ENCODE measurements at places on chromosomes 2 and 18. TPM values are rescaled to one million over a fixed set of nuclear protein-coding genes. Genes with fewer than 3 reads are reported as not detected.

- no peaks in the 10 kb centered on the region for H3K27me3 ChIP-seq
- no peak overlapping the region for H3K4me3 ChIP-seq
- H3K4me1 ChIP-seq, result peaks cover 48% of the 10 kb centered on the region
- H3K27ac ChIP-seq, result no peak overlapping the region
Observed at GRCh38 chr2:105813405-105813804, 68.7 kb downstream of the NCK2 start.

DNA sequence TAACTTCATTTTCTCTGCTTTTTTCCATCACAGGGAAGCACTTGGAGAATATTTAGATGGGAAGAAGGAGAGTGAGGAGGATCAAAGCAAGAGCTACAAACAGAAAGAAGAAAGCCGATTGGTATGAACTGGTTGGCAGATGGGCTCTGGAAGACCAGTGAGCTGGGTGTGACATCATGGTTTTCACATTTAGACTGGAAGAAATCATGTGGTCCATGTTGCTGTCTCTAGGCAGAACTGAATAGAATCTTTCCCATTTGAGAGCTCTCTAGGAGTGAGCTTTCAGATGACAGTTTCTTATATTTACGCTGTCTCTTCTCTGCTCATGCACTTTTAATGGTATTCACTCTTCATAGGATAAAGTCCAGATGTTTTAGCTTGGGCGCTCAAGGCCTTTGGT is 12.6 kb downstream of the DRC1 start:
- H3K36me3 ChIP-seq, result no peaks in the 10 kb centered on the region
- no peak for DNase-seq
- peaks cover 10% of the 10 kb centered on the region for H3K27me3 ChIP-seq
- H3K4me1 ChIP-seq, result peaks cover 13% of the 10 kb centered on the region

- H3K27me3 ChIP-seq, result no peaks in the 10 kb centered on the region
- peaks cover 14% of the 10 kb centered on the region for H3K36me3 ChIP-seq
- no peak overlapping the region for H3K4me3 ChIP-seq
- H3K4me1 ChIP-seq, result peaks cover 67% of the 10 kb centered on the region
- no peak for DNase-seq
Observed at GRCh38 chr2:9652898-9653479, 22.2 kb upstream of the YWHAQ start.

The RNU2-63P gene
- total RNA-seq, result 14.6 TPM

The ELOA2 gene
- not detected for total RNA-seq

The MAP3K19 gene
- not detected for total RNA-seq

- no peak for DNase-seq
- no peak overlapping the region for H3K27ac ChIP-seq
- no peaks in the 10 kb centered on the region for H3K36me3 ChIP-seq
- no peaks in the 10 kb centered on the region for H3K27me3 ChIP-seq
- no peaks in the 10 kb centered on the region for H3K4me1 ChIP-seq
Observed at GRCh38 chr2:217666338-217666737, 336.5 kb downstream of the TNS1 start.

The IL36A gene
- not detected for total RNA-seq

The PFN4 gene
- total RNA-seq, result not detected

GRCh38 chr18:63244607-63245006 is 75.0 kb downstream of the BCL2 start:
- no peak overlapping the region for H3K4me3 ChIP-seq
- no peaks in the 10 kb centered on the region for H3K27me3 ChIP-seq
- no peak overlapping the region for H3K27ac ChIP-seq
- DNase-seq, result no peak
- peaks cover 40% of the 10 kb centered on the region for H3K4me1 ChIP-seq

The PASK gene
- total RNA-seq, result 58.9 TPM

DNA sequence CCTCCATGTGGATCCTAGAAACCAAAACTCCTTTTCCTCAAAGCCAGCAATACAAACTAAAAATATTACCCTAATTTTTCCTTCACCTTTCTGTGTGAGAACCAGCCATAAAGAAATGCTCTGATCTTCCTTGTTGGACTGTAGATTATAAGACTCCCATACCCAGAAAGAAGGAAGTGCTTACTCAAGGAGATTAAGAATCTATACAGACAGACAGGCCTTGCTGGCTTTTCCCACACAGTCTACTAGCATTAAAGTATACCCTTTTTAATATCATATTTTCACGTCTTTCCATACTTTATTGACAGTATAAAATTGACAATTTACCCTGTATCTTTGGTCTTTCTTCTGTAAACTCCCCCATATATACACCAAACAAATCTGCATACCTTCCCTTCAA is 139.0 kb downstream of the GULP1 start:
- H3K27ac ChIP-seq, result no peak overlapping the region
- no peak for DNase-seq
- H3K4me3 ChIP-seq, result no peak overlapping the region
- H3K4me1 ChIP-seq, result no peaks in the 10 kb centered on the region

DNA sequence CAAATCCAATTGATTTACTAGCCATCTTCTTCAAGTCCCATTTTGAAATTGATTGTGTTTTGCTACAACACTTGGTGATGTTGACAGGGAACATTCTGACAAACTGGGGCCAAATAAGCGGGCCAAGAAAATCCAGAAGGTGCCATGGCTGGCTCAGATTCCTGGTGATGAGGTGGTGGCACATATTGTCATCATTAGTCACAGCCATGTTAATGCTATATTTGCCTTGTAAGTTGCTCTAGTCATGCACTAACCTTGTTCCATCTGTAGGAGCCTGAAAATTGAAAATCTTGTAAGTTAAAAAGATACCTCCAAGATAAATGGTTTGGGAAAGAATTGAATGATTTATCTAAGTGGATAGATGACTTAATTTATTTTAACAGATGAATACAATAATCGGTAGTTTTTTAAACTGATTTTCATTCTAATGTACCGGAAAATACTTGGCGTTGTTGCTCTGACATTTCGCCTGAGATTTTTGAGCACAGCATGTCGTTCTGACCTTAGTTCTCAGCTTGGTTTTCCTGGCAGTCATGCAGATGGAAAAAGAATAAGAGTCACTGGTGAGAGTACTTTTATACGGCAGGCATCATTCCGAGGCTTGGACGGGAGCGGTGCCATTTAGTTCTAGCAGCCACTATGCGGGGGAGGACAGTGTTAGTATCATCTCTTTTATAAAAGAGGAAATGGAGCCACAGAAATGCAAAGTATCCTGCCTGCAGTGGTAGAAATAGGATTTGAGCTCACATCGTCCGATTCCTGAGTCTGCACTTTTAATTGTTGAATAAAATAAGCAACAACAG is 133.9 kb downstream of the ZNF532 start:
- no peak overlapping the region for H3K27ac ChIP-seq
- H3K36me3 ChIP-seq, result no peaks in the 10 kb centered on the region
- peaks cover 1% of the 10 kb centered on the region for H3K27me3 ChIP-seq
- H3K4me3 ChIP-seq, result no peak overlapping the region

GRCh38 chr2:211141646-211142045 is 585.2 kb downstream of the CPS1 start:
- H3K4me3 ChIP-seq, result no peak overlapping the region
- DNase-seq, result no peak
- no peak overlapping the region for H3K27ac ChIP-seq

The MAL gene
- 210 TPM for total RNA-seq

DNA sequence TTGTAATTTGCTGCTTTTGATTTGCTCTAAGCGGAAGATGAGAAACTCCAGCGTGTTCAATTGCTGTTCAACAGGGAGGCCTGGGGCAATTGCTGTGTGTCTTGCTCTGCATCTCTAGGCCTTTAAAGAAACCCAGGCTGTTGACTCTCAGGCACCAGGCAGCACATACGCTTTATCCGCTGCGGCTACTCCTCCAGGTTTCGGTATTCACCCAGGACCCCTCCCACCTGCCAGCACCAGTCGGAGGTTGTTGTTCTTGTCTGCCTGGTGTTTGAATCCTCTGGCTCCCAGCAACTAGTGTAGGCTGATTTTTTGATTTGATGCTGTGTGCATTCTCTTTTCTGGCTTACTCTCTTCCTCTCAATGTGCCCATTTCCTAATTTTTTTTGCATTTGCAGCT is 383.1 kb downstream of the TSN start:
- H3K27me3 ChIP-seq, result peaks cover 5% of the 10 kb centered on the region
- peaks cover 2% of the 10 kb centered on the region for H3K4me1 ChIP-seq
- DNase-seq, result no peak
- H3K4me3 ChIP-seq, result no peak overlapping the region
- H3K27ac ChIP-seq, result no peak overlapping the region
- no peaks in the 10 kb centered on the region for H3K36me3 ChIP-seq

The CRYGC gene
- not detected for total RNA-seq

DNA sequence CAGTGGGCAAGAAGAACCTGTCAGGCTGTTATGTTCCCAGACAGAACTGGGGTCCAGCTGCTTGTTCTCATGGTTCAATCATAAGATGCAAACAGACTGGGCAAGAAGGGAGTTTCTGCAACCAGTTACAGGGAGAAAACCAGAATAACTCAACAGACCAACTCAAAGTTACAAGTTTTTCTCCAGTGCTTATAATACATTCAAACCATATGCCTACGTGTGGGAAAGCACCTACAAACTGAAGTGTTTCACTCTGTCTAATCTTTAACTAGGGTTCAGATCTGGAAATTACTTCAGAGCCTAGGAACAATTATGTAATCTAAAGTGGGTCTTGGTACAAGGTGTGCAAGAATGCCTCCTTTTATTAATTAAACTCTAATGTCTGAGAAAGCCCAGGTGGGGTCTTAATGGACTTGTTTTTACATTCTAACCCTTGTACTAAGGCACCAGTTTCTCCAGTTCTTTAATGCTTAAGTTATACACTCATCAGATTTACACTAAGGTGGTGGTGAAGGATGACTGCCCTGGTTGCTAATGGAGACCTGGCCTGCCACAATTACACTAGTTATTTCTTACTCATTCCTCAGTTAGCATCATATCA is 951.9 kb downstream of the TSN start:
- no peak overlapping the region for H3K4me3 ChIP-seq
- no peaks in the 10 kb centered on the region for H3K36me3 ChIP-seq
- no peaks in the 10 kb centered on the region for H3K27me3 ChIP-seq
- H3K4me1 ChIP-seq, result no peaks in the 10 kb centered on the region

- no peaks in the 10 kb centered on the region for H3K27me3 ChIP-seq
- H3K4me1 ChIP-seq, result no peaks in the 10 kb centered on the region
- H3K4me3 ChIP-seq, result no peak overlapping the region
- no peak for DNase-seq
Observed at GRCh38 chr2:5777131-5777535, 84.9 kb downstream of the SOX11 start.

The DSC2 gene
- not detected for total RNA-seq

DNA sequence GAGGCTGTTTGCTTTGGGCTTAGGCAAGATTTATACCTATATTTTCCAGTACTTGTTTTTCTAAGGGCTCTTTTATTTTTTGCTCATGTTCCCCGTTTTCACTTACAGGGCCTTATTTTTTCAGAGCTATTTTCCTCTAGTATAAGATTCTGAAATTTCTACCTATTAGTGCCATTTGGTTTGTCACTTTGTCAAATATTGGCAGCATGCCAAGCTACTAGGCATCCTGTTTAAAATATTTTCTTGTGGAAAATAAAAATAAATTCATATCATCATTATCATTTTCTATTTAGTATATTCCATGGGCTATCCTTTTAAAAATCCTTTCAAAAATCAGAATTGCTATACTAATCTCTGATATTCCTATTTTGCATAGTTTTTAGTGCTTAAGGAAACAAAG is 64.8 kb upstream of the CHST9 start:
- DNase-seq, result no peak
- H3K4me1 ChIP-seq, result no peaks in the 10 kb centered on the region
- no peak overlapping the region for H3K4me3 ChIP-seq
- no peaks in the 10 kb centered on the region for H3K36me3 ChIP-seq

GRCh38 chr2:18243816-18244215 is 316.6 kb downstream of the RDH14 start:
- no peak overlapping the region for H3K27ac ChIP-seq
- DNase-seq, result no peak
- no peak overlapping the region for H3K4me3 ChIP-seq
- no peaks in the 10 kb centered on the region for H3K36me3 ChIP-seq

- H3K27me3 ChIP-seq, result peaks cover 2% of the 10 kb centered on the region
- no peak for DNase-seq
- H3K4me3 ChIP-seq, result peak overlapping the region; percentile 82
- peaks cover 14% of the 10 kb centered on the region for H3K36me3 ChIP-seq
- H3K27ac ChIP-seq, result peak overlapping the region; percentile 85
Observed at GRCh38 chr2:42360493-42360889, 526 bp downstream of the COX7A2L start.

- no peaks in the 10 kb centered on the region for H3K27me3 ChIP-seq
- H3K4me3 ChIP-seq, result peak overlapping the region; percentile 98
- H3K4me1 ChIP-seq, result peaks cover 42% of the 10 kb centered on the region
- peak overlapping the region; percentile 96 for H3K27ac ChIP-seq
- no peak for DNase-seq
- peaks cover 15% of the 10 kb centered on the region for H3K36me3 ChIP-seq
Observed at GRCh38 chr2:64017811-64018700, 1.2 kb downstream of the VPS54 start.
